LHCN-M2 (cell line): ENCODE measurements at places on chromosomes 2 and 18. TPM values are rescaled to one million over a fixed set of nuclear protein-coding genes. Genes with fewer than 3 reads are reported as not detected.

GRCh38 chr2:5839550-5839949 lies 147.4 kb downstream of the SOX11 start:
- no peak for DNase-seq

GRCh38 chr2:148802448-148803220 lies 72.4 kb upstream of the KIF5C start:
- DNase-seq: no peak

DNA sequence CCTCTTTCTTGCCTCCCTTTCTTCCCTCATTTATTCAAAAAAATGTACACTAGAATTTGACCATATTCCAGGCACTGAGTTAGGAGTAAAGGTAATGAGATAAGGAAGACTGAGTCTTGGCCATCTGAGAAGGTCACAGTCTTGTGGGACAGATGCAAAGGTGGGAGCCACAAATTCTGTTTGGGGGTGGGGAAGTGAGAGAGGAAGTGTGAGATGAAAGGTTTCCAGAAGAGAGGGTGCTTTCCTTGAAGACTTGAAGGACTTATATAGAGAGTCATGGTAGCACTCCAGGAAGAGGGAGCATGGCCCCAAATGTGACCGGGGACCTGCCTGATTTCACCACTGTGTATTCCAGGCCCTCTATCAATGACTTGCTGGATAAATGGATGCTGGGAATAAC lies 320.6 kb downstream of the LPIN1 start:
- no peak for DNase-seq

GRCh38 chr2:231277962-231278361 lies 79.5 kb downstream of the ARMC9 start:
- no peak for DNase-seq

The DYSF gene
- 44.2 and 59.5 TPM in 2 replicates for total RNA-seq

DNA sequence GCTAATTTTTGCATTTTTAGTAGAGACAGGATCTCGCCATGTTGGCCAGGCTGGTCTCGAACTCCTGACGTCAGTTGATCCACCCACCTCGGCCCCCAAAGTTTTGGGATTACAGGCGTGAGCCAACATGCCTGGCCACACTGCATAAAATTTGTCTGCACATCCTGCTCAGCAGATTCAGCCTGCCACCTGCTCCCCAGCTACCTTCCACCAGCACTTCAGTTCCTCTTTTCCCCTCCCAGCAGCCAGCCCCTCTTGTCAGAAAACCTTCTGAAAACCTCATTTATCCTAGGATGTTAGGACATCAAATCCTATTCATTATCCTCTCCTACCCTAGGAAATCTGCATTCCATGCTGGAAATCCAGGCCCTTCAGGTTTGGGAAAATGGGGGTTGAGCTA lies 99.4 kb upstream of the STPG4 start:
- no peak for DNase-seq

The HJURP gene
- 123 and 124 TPM in 2 replicates for total RNA-seq
